ENCODE measurements at places on chromosomes 1 and 21.

- DNase-seq, result no peak
Observed at GRCh38 chr1:37883671-37884070, 24.3 kb upstream of the MTF1 start.

GRCh38 chr1:66335125-66335524, 198.8 kb upstream of the SGIP1 start:
- no peak for DNase-seq

- no peak for DNase-seq
Observed at GRCh38 chr1:48109390-48110013, 112.3 kb upstream of the TRABD2B start.

DNA sequence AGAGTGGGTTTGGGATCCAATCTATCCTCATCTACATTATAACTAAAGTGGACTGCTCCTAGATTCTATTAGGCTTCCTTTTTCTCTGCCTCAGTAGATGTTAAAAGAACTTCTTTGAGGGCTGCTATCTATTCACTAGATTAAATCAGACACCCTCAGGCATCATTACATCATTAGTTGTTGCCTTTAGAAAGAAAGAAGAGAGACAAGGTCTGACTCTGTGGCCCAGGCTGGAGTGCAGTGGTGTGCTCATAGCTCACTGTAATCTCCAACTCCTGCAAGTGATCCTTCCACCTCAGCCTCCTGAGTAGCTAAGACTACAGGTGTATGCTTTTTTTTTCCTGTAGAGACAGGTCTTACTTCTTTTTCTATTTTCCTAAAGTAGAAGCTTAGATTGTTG, 71.1 kb upstream of the EXO1 start:
- DNase-seq, result no peak

GRCh38 chr1:167955915-167956314, 19.0 kb upstream of the MPC2 start:
- no peak for DNase-seq

DNA sequence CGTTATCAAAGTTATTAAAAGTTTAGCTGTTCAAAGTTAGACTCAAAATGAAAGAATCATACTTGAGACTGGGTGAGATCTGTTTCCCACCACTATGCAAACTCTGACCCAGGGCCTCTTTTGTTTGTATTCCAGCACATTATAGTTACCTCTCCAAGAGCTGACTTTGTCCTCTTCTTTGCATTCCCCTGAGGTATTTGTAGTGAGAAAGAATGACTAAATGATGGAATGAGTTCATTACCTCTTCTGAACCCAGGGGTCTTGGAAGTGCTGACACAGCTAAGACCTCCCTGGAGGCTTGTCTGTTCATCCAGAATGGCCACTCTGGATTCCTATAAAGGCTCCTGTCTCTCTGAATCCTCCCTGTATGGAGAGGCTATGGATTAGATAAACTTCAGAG, 62.4 kb downstream of the FGGY start:
- no peak for DNase-seq

DNA sequence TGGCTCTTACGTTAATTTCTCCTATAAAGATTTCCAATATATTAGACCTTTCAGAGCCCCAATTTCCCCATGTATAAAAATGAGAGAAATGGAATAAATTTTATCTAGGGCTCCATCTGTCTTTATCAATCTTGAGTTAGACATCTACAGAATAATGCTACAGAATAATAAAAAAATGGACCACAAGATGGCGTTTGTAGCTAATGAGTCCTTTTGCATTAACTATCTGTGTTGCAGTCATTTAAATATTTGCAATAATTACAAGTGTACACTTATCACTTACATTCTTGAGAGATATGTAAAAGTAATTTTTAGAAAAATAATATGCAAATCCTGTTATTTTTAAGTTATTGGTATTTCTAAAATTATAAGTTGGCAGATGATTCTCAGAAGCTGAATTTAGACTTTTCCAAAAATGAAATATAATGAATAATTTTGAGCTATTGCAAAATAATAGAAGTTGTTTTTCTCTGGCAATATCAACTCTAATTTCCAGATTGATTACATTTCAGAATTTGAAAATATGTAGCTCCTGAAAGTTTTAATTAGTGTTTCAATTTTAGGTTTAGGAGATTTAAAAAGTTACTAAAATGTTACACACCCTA, 87.7 kb downstream of the SNX7 start:
- DNase-seq, result no peak

DNA sequence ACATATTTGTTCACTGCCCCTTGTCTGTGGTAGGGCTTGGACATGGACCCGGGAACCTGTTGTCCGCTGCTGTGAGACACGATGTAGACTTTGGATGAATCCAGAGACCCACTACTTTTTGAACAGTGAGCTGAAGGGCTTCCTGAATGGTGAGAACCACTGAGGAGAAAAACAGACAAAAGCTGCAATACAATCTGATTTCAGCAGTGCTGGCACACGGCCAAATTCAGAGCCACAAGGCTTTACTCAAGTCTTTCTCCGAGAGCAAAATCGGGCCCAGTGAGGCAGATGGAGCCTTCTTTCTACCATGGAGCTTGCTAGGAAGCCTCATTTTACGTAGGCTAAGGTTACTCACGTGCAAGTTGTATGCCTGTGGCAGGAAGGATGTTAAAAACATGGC, 197.6 kb downstream of the SIPA1L2 start:
- no peak for DNase-seq

GRCh38 chr1:214712737-214713136, 109.7 kb downstream of the CENPF start:
- no peak for DNase-seq

DNA sequence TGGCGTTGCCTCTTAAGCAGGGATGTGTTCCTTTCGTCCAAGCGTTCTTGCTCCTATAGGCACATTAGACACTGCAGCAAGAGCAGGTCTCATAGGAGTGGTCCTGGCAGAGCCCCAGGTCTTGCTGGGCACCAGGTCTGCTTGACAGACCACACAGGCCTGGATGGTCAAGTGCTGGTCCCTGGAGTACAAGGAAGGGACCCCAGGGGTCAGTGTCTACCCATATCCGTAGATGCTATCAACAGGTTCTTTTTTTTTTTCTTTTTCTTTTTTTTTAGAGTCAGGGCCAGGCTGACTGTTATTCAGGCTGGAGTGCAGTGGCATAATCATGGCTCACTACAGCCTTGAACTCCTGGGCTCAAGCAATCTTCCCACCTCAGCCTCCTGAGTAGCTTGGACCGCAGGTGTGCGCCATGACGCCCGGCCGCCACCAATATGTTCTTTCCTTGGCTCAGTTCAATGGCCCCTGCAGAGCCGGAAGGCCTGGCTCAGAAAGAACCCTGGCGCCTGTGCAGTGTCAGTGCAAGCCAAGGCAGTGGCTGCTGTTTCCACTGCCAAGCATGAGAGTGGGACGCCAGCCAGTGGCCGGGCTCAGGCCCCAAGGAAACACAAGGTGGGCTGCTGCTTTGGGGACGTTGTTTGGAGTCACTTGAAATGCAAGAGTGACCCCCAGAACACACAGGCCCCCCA, 10.0 kb upstream of the TNFRSF8 start:
- no peak for DNase-seq

DNA sequence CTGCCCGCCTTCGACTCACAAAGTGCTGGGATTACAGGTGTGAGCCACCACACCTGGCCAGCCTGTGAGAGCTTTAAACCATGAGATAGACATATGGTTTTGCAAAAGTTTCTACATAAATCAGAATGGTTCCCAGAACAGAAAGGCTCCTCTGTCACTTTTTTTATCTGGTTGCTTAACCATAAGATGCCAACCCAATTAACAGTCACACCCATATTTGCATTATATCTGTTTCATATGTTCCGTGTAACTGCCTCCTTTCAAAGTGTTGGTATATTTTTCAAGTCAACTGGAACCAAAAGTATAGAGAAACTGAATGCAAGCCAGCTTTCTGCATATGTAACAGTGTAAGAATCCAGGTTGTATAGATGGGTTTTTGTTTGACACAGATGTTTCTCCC, 23.7 kb upstream of the RCC1 start:
- no peak for DNase-seq

DNA sequence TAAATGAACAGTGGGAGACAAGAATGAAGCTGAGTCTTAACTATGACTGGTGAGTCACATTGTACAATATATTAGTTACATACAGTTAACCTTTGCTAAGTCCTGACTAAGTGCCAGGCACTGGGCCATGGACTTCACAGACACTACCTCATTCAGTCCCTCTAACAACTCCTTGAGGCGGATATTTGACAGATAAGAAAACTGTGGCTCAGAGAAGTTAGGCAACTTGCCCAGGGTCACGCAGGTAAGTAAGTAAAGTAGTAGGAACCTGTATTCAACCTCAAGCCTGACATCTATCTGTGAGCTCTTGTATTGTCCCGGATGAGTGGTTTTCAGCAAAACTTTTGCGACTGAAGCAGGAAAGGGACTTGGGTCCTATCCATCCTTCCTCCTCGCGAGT, 62.1 kb downstream of the GNG12 start:
- DNase-seq, result no peak

DNA sequence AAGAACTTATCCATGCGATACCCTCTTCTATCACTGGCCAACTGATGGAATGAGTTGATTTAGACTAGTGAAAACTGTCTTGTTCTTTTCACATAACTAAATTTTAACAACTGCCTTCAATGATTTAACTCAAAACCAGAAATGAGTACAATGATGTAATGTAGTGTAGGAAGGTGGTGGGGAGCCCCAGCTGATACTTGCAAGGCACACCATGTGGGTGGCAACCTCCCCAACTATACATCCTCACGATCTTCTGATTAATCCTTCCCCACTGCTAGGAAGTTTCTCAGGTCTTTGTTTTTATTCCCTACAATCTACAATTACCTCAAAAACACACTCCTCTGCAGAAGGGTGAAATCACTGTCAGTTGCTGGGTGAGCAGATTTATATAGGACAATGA, 100.7 kb downstream of the KCTD3 start:
- no peak for DNase-seq

DNA sequence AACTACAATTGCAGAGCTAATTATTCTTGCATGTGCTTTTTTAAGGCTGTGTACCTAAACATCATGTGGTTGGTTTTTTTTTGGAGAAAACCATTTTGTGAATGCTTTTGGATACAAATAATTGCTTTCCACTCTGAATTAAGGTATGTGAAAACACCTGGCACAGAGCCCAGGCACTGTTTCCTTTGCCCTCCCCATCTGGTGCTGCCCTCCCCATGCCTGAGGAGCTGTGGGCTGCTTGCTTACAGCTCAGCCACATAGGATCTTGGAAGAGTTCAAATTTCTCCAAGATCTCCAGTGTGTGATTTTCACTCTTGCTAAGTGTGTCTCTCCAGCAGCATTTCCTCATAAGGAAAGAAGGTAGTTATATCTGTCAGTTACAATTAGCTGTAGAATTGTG, 27.8 kb downstream of the DNM3 start:
- DNase-seq, result no peak

- DNase-seq, result no peak
Observed at GRCh38 chr1:160474392-160475242, 48.4 kb downstream of the SLAMF6 start.

DNA sequence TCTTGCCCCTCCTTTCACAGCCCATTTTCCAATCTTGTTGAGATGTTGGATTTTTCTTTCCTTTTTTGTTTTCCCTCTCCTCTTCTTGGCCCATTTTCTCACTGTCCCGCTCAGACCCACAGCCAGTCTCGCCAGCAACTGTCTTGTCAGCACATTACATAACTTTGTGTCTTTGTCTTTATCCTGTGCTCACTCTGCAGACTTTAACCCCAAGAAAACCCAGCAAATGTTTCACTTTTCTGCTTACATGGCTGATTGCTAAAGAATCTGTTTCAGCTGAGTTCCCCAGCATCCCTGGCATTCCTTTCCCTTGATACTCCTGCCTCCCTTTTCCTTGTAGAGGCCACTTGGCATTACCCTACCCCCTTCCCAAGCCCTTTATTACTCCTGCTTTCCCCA, 74.6 kb downstream of the ZNF648 start:
- no peak for DNase-seq

DNA sequence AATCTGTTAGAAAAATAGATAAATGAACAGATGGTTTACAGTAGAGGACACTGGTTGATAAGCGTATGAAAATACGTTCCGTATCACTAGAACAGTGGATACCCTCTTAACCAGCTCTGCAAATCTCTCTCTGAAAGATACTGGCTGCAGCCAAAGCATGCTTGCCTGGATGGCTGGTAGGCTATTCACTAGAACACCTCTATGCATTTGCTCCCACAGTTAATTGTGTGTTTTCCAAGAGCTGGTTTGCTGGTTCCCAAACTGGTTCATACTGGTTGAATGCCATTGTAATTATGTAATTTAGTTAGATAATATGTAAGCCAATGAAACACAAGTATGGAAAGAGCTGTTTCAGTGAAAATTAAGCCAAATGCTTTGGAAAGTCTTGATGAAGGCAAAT, 126.6 kb downstream of the C1orf21 start:
- no peak for DNase-seq

GRCh38 chr1:182702826-182703524, 18.6 kb upstream of the RGS8 start:
- no peak for DNase-seq

DNA sequence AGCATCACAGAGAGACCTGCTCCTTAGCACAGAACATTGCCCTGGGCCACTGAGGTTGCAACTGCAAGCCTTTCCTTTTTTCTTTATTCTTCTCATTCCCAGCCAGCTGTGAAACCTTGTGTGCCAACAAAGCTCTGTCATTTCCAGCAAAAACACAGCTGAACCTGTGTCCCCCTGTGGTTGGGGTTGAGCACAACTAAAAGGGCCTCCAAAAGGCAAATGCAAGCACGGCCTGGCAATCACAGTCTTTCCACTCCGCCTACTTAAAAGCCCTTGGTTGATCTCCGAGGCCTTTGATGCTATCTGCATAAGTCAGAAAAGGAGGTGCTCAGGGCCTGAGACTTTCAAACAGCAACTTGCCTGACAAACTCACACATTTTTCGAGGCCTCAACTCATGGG, 32.7 kb downstream of the SUSD4 start:
- DNase-seq, result no peak

- DNase-seq, result no peak
Observed at GRCh38 chr1:167912294-167912693, 1.6 kb downstream of the ADCY10 start.

DNA sequence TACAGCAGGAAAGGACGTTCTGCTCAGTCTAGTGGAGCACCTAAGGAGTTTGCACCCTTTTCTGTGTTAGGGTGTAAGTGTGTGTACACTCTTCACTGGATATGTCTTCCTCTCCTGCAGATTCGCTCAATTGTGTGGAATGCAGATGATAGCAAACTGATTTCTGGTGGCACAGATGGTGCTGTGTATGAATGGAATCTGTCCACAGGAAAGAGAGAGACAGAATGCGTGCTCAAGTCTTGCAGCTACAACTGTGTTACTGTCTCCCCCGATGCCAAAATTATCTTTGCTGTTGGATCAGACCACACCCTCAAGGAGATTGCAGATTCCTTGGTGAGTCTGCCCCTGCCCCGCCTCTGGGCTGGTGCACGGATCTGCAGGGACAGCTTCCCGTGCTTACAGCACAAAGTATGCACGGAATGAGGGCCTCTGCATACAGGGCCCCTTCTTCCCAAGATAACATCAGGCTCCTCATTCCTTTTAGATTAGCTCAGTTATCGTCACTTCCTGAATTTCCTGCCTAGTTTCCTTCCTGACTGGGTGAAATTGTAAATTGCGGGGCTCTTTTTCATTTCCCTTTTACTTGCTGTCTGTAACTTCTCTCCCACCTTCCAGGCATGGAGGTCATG, 34.6 kb downstream of the CFAP57 start:
- DNase-seq, result no peak

- DNase-seq, result no peak
Observed at GRCh38 chr1:53392460-53392859, 64.6 kb upstream of the LRP8 start.

- no peak for DNase-seq
Observed at GRCh38 chr1:172969611-172970010, 81.1 kb downstream of the TNFSF18 start.

- no peak for DNase-seq
Observed at GRCh38 chr1:98044766-98045165, 123.9 kb upstream of the DPYD start.

GRCh38 chr1:244948416-244948815, 84.1 kb upstream of the HNRNPU start:
- no peak for DNase-seq

Data from activated naive CD8-positive, alpha-beta T cell treated with anti-CD3 and anti-CD28 coated beads, Interleukin-2, amount 50 U/mL, for 16 hours (primary cell).